ENCODE measurements at places on chromosomes 12 and 14. TPM values are rescaled to one million over a fixed set of nuclear protein-coding genes. Genes with fewer than 3 reads are reported as not detected.

TAS2R14 gene
- total RNA-seq, result 1.9 TPM

KRT6B gene
- total RNA-seq, result not detected

AQP6 gene
- total RNA-seq, result not detected

OVCH1 gene
- total RNA-seq, result 0.08 TPM

SMOC1 gene
- total RNA-seq, result 2.2 TPM

GRIP1 gene
- total RNA-seq, result not detected

KRT8 gene
- total RNA-seq, result 32.7 TPM

REM2 gene
- 0.32 TPM for total RNA-seq

SLC6A13 gene
- not detected for total RNA-seq

DNAJC22 gene
- 9.7 TPM for total RNA-seq

KRT3 gene
- total RNA-seq, result not detected

ATN1 gene
- total RNA-seq, result 14.2 TPM

ACSS3 gene
- total RNA-seq, result 10.1 TPM

KRT71 gene
- total RNA-seq, result not detected

CCDC197 gene
- total RNA-seq, result not detected

CARMIL3 gene
- 0.64 TPM for total RNA-seq

GARIN6 gene
- total RNA-seq, result not detected

SRSF5 gene
- 153 TPM for total RNA-seq

MUCL1 gene
- total RNA-seq, result not detected

SCN8A gene
- total RNA-seq, result 3.7 TPM

KERA gene
- not detected for total RNA-seq

P2RX2 gene
- total RNA-seq, result not detected

RNASE7 gene
- not detected for total RNA-seq

CLEC4A gene
- not detected for total RNA-seq

Measured in epithelial cell of alveolus of lung (primary cell).